A549 (cell line): ENCODE measurements at places on chromosomes 1 and 21.

DNA sequence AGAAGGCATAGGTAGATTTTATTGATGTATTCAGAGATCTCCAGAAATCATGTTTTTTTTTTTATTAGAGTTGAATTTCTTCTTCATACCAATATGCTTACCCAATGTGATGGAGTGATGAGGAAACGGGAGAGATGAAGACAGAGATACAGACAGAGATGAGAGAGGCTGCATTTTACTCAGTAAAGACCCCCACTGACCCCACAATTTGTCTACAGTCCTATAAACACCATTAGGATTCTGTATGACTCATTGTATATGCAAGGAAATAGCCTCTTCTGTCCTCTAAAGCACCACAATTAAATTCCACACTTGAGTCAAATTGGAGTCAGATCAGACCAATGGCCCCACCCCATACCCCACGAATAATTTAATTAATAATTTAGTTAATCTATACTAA lies 44.0 kb downstream of the RUNX1 start:
- no peak for DNase-seq

DNA sequence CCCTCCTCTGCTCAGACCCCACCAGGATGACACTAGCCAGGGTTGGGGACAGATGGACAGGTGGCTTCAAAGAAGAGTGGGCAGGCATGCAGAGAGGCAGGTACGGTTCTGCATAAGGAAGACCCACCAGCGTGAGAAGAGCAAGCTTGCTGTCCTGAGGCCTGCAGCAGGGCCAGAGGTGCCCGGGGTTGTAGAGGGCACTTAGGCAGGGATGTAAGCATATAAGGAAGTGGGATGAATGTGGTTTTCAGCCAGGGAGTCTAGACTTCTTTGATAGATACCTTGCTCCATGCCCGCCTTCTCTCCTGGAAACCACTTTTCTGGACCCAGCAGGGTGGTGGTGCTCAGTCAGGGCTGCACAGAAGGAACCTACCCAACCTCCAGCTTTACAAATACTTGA lies 1.4 kb downstream of the TTC39A start:
- DNase-seq: no peak

GRCh38 chr1:203858055-203858454 lies 3.3 kb upstream of the SNRPE start:
- DNase-seq: peak; percentile 26

GRCh38 chr21:31887391-31887841 lies 14.6 kb downstream of the HUNK start:
- no peak for DNase-seq

DNA sequence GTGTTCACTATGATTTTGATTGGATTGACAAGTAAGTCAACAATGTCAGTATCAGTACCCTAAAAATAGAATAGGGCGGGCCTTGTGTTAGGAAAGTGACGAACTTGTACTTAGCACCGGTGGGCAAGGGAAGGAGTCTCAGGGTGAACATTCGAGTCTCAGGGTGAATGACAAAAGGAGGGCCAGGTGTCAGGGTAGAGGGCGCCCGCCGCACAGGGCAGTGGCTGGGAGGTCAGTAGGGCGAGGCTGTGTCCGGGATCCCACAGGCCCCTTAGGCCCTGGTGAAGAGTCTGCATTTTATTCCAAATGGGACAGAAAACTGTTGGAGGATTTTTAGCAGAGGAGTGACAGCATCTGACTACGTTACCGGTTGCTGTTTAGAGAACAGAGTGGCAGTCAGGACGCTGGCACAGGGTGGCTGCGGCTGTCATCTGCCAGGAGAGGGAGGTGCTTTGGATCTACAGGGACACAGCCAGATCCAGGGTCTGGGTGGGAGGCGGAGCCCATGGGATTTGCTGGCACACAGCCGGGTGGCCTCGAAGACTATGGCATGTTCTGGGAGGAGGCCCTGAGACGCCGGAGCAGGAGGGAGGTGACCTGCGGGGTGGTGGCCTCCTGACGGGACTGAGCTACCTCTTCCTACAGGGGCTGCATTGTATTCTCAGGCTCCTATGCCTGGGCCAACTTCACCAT lies 11.0 kb downstream of the AGTRAP start:
- DNase-seq: no peak

GRCh38 chr1:53616927-53617326 lies 122.0 kb downstream of the GLIS1 start:
- no peak for DNase-seq

DNA sequence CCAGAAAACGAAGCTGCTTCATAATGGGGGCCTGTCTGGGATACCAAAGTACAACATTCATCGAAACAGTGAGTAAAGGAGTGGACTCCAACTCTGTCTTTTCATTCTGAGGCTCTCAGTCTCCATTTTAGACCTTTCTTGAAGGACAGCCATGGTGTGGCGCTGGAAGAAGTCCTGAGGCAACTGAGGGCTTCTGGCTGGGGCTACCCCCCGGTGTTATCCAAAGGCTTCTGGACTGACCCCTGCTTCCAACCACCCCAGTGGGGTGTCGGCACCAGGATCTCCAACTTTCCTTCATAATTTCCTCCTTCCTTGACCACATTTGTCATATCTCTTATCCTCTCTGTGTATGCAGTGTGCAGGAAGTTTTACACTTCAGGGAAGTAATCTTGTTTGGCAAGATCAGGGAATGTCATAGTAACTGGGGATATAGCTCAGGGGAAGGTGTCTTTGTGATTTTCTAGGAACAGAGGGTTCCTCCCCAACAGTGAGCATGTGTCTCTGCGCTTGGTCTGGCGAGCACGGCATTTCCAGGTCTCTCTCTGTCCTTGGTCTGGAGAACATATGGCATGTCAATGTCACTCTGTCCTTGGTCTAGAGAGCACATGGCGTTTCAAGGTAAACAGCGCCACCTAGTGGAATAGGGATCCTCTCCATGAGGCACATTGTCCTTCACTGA lies 19.4 kb upstream of the BSDC1 start:
- peak; percentile 67 for DNase-seq

DNA sequence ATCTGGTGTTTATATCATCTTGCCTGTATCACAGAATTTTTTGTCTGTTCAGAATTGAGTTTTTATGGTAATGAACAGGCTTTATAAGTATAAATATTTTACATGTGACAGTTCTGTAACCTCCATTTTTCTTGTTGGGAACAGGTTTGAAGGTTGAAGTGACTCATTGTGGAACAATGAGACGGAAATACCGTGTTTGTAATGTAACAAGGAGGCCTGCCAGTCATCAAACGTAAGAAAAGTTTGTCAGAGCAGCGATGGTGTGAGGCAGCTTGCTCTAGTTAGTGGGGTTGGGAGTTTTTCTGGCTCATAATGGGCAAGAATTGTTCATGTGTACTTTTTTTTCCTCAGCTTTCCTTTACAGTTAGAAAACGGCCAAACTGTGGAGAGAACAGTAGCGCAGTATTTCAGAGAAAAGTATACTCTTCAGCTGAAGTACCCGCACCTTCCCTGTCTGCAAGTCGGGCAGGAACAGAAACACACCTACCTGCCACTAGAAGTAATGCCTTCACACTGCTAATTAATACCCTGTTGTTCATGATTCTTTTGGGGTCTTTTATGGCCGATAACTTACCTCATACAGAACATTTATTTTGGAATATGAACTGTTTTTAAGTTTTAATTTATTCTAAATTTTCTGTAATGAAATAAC lies 75.2 kb upstream of the TEKT2 start:
- DNase-seq: peak; percentile 69

DNA sequence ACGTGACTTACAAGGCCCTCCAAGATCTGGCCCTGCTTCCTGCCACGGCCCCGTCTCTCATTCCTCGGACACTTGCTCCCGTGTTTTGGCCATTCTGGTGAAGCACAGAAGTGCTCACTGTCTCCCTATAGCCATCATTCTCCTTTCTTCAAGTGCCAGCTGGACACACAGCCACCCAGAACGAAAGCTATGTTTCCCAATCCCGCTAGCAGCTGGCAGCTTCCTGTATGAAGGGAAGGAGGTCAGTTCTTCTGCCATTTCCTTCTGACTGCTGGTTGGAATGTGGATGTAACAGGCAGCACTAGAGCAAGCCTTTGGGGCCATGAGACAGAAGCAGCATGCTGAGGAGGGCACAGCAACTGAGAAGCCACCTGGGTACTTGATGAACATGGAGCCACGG lies 82.8 kb downstream of the TGFBR3 start:
- no peak for DNase-seq

- DNase-seq: peak; percentile 25
These were observed 21.8 kb downstream of the MMEL1 start for GRCh38 chr1:2611031-2611501.

DNA sequence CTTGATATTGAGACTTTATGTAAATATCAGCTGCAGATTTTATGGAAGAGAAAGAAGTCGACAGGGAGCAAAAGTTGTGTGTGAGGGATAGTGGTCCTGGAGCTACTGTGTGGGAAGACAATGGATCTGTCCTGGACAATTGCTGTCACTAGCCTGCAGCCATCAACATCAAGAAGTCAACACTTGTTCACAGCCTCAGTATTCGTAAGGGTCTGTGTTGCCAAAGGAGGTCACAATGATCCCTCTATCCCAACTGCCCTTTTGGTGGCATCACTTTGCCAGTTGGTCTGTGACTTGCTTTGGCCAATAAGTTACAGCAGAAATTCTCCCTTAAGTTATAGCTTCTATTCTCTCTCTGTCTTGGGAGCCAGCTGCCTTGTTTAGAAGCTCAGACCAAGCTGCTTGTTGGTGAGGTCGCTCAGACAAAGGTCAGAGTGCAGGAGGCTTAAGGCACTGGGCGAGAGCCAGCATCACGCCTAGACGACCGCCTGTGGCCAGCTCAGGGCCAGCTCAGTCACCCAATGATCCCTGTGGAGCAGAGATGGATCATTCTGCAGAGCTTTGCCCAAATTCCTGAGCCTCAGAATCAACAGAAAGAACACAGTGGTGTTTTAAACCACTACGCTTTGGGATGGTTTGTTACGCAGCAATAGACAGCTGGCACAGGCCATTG lies 134.9 kb downstream of the RHOU start:
- no peak for DNase-seq

DNA sequence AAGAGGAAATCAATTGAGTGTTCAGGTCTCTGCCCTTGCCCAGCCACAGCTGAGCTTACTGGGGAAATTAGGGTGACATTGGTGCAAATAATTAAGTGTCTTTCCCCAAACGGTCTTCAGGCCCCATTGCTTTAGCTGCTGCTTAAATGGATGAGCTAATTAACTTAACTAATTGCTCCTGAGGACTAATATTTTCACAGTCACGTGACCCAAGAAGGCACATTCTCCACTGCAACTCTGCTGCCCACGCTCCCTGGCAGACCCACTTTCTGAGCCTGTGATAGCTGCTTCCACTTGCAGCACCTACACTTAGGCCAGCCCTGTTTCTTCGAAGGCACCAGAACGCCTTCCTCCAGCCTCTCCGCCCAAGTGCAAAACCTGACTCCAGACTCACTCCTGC lies 56.2 kb downstream of the SYT2 start:
- no peak for DNase-seq

DNA sequence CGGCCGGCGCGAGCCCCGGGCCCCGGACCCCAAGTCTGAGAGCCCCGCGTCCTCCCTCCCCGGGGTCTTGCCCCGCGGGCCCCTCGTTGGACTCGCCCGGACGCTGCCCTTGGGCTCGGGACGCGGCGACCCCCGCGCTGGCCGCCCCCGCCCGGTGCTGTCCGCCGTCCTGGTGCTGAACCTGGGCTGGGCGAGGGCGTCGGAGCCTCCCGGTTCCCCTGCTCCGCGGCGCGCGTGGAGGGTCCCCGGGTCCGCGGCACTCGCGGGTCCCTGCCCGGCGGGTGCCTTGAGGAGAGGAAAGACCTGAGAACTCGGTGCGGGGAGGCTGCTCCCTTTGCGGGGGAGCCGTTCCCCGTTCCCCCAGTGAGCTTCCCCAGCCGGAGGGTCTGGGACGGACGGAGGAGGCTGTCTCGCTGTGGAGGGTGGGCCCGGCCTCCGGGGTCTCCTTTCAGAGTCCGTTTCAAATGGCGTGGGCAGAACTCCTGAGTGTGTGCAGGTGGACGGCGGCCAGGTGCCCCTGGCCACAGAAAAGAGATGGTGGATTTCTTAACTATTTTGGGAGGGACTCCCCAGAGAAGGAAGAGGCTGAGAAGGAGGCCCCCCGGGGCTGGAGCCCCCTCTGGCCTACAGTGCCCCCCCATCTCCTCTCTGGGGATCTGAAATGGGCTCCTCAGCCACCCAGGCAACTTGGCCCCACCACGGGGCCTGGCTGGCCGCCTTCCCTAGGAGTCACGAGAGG lies 595 bp downstream of the GABRD start:
- DNase-seq: no peak

- DNase-seq: no peak
These were observed 184.2 kb upstream of the USP24 start for GRCh38 chr1:55399346-55399745.

GRCh38 chr1:178411756-178412399 lies 84.9 kb downstream of the CLEC20A start:
- DNase-seq: no peak

GRCh38 chr1:55937840-55938375 lies 641.5 kb downstream of the PLPP3 start:
- no peak for DNase-seq

DNA sequence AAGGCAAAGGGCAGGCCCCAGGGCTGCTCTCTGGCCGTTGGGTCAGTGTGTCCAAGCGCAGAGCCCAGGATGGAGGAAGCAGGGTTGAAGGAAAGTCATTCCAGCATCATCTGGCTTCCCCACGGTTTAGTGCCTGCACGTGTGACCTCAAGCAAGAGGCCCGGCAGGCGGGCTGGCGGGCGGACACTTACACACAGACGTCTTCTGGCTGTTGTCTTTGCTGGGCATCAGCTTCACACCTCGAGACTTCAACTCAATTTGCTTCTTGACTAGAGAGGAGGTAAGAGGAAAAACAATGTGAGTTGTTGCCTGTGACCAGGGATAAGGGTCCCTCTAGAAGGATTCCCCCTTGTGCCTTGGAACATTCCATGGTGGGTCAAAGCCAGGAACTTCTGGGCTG lies 38.4 kb upstream of the HMGB4 start:
- DNase-seq: no peak

DNA sequence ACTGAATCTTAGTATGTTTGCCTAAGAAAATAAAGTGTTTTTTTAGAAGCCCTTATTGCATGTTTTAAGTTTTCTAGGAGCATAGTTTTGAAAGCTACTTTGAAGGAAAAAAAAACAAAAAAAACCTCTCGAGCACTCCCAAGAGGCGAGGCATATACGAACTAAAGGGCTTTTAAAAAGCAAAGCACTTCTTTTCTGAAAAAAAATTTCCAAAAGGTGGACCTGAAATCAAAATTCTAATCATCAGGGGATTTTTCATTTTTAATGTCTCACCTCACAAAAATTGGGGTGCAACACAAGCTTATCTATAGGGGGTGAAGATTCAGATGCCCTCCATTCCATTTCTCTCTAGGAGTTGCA lies 594 bp downstream of the GLMN start:
- DNase-seq: no peak
